ENCODE measurements at places on chromosomes 7 and 10. TPM values are rescaled to one million over a fixed set of nuclear protein-coding genes. Genes with fewer than 3 reads are reported as not detected.

DNA sequence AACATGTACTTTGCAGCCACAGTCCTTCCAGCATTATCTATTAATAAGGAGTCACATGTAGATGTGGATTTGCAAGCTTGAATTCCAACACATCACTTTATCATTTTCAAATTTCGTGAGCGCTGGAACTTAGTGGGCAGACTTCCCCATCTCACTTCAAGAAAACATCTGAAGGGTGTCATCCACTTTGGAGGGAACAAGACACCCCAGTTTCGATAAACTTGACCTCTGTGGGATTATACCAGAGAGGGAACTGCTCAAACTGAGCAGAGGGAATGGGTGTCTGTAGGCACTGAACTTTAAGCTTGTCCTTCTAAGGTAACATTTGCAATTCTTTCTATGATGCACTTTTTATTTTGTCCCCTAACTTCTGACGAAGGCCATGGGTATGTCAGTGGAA lies 27.5 kb downstream of the ADRB1 start:
- no peak for DNase-seq
- no peak overlapping the region for H3K4me3 ChIP-seq
- no peak overlapping the region for H3K27ac ChIP-seq
- H3K36me3 ChIP-seq = no peaks in the 10 kb centered on the region

GRCh38 chr7:54188843-54189242 lies 353.3 kb upstream of the VSTM2A start:
- H3K4me1 ChIP-seq = no peaks in the 10 kb centered on the region
- H3K27me3 ChIP-seq = no peaks in the 10 kb centered on the region
- H3K27ac ChIP-seq = no peak overlapping the region
- DNase-seq = no peak
- no peak overlapping the region for H3K4me3 ChIP-seq

Gene TMEM60
- 12.2 TPM for total RNA-seq

DNA sequence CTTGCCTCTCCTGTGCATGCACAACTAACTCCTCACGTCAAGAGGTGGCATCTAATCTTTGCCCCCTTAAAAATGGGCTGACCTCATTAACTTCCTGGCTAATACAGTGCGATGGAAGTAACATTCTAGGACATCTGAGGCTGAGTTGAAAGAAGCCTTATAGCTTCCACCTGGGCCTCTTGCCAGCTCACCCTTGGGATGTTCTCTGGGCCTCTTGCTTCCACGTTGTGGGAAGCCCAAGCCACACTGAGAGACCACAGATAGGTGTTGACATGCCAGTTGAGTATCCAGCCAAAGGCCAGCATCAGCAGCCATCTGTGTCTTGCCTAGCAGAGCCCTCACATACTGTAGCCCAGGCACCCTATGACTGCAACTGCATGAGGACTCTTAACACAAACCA lies 60.8 kb upstream of the GDF10 start:
- H3K4me3 ChIP-seq = no peak overlapping the region
- no peaks in the 10 kb centered on the region for H3K4me1 ChIP-seq
- peaks cover 2% of the 10 kb centered on the region for H3K27me3 ChIP-seq
- H3K27ac ChIP-seq = no peak overlapping the region
- H3K36me3 ChIP-seq = no peaks in the 10 kb centered on the region

Gene CYCS
- total RNA-seq = 89.7 TPM

Gene IFIT1
- 58.4 TPM for total RNA-seq

Gene STRIP2
- total RNA-seq = 5.2 TPM
